ENCODE measurements at places on chromosomes 5 and 9. TPM values are rescaled to one million over a fixed set of nuclear protein-coding genes. Genes with fewer than 3 reads are reported as not detected.
A peak's percentile ranks its signal among the peaks of the same experiment; 100 is the strongest.

DNA sequence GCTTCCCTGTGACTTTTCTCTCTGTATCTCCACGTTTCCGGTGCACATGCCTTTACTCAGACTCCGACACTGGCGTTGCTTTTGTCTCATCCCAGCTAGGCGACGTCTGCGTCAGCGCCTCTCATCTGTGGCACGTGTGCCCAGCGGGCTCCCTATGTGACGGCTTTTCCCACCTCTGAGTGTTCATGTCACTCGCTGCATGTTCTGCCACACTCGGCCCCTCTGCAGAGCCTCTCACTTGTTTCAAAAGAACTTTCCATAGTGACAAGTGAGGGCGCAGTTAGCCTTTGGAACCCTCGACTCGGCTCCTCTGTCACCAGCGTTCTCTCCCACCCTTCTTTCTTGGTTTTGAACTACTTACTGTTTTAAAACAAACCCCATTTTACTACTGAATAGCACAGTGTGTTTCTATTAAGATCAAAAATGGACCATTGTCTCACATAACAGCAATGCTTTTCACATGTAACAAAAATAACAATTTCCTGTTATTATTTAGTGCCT lies 113.4 kb upstream of the CACNA1B start:
- peak overlapping the region; percentile 24 for H3K27ac ChIP-seq
- peaks cover 11% of the 10 kb centered on the region for H3K4me1 ChIP-seq
- H3K36me3 ChIP-seq: peaks cover 16% of the 10 kb centered on the region
- no peak for DNase-seq
- peak overlapping the region; percentile 19 for H3K4me3 ChIP-seq

GOLPH3 gene
- total RNA-seq: 68.5 TPM

C6 gene
- not detected for total RNA-seq

- H3K4me3 ChIP-seq: peak overlapping the region; percentile 52
- H3K4me1 ChIP-seq: peaks cover 17% of the 10 kb centered on the region
- peaks cover 10% of the 10 kb centered on the region for H3K27me3 ChIP-seq
- H3K36me3 ChIP-seq: no peaks in the 10 kb centered on the region
- DNase-seq: no peak
Observed at GRCh38 chr5:179185256-179185940, 125.2 kb downstream of the ZNF354C start.

DNA sequence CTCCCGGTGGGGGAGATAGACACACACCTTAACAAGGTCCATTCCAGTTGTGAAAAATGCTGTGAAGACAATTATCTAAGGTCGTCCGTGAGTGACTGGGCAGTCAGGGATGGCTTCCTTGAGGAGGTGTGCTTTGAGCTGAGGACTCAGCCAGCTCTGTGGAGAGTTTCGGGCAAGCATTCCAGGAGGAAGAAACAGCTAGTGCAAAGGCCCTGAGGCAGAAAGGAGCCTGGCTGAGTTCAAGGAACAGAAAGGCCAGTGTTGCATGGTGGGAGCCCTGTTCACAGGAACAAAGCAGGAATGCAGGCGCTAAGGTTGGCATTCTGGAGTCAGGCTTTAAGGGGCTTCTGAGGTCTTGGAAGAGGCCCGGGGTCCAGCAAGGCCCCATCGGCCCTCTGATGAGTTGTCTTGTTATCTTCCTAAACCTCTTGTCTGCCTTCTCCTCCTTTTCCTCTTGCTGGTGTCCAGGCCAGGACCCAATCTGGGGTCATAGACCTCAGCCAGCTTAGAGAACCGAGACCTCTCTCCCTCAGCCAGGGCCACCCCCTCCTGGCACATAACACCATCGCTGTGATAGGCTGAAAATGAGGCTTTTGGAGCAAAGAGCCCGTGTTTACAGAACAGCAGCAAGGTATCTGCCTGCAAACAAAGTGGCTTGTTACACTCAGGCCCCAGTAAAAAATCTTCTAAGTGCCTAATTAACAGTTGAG lies 270.2 kb upstream of the MVB12B start:
- no peak for DNase-seq
- H3K27me3 ChIP-seq: peaks cover 6% of the 10 kb centered on the region
- peaks cover 18% of the 10 kb centered on the region for H3K4me1 ChIP-seq
- H3K27ac ChIP-seq: no peak overlapping the region
